ENCODE measurements at places on chromosomes 11 and 22.

GRCh38 chr11:106305458-106305857 lies 228.0 kb downstream of the AASDHPPT start:
- no peak for DNase-seq

GRCh38 chr11:20035701-20036601 lies 124.3 kb downstream of the DBX1 start:
- DNase-seq = peak; percentile 75

- DNase-seq = peak; percentile 6
These were observed 12.8 kb upstream of the HYLS1 start for GRCh38 chr11:125874556-125875124.

- DNase-seq = no peak
These were observed 1017.9 kb downstream of the TBC1D22A start for GRCh38 chr22:47780281-47780875.

GRCh38 chr11:81070948-81071347 lies 1630.1 kb upstream of the TENM4 start:
- DNase-seq = no peak

DNA sequence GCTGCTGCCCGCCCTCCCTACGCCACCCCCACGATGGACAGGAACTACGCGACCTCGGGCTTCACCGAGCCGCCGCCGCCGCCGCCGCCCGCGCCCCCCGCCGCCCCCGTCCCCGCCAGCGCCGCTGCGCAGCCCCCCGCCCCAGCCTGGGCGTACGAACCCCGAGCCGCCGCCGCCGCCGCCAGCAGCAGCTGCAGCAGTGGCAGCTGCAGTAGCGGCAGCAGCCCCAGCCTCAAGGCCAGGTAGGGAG lies 407 bp downstream of the QSER1 start:
- no peak for DNase-seq

GRCh38 chr11:57146301-57146700 lies 35.5 kb upstream of the LRRC55 start:
- DNase-seq = no peak

DNA sequence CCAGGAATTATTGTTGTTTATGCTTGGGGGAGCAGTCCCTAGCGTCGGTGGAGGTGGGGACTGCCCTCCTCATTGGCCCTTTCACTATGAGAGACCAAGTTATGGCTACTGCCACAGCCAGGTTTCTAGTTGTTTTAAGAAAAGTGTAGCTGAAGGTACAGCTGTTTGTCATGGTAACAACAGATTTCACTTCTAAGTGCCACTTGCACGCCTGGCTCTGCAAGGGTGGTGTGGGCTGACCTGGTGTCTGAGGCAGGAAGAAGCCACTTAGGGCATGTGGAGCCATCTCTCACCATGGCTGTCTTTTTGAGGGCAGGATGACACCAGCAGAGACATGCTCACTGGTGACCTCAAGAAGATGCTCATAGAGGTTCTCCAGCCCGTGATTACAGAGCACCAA lies 46.3 kb upstream of the MPEG1 start:
- no peak for DNase-seq

DNA sequence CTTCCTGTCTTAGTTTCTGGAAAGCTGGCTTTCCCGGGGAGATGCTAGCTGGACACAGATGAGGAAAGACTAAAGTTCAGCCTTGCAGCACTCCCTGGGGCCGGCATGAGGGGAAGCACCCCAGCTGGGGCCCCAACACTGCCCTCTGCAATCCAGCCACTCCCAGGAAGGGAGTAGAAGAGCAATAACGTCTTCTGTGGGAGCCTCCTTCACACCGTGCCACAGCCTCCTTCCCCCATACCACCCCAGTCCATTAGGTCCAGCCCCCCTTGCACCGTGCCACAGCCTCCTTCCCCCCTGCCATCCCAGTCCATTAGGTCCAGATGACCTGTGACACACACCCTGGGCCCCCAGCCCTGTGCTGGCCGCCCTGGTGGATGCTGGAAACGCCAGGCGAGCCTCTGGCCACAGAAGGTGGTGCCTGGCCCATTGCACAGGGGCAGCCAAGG lies 44.1 kb upstream of the PRDM11 start:
- no peak for DNase-seq

DNA sequence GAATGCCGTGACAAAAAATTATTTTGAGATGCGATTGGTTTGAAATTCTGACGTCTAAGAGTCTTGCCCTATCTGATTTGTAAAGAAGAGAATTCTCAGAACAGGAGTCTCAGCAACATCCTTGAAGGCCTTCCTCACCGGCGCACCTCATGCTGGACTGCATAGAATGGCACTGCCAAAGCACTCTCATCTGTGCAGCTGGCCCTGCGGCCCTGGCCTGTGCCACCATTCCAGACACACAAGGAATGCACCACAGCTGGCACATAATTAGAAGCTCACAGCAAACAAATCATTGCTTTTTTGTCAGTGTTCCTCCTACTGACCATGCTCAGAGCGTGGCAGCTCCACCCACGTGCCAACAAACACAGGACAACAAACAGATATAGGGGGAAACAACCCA lies 166.0 kb downstream of the KIRREL3 start:
- no peak for DNase-seq

DNA sequence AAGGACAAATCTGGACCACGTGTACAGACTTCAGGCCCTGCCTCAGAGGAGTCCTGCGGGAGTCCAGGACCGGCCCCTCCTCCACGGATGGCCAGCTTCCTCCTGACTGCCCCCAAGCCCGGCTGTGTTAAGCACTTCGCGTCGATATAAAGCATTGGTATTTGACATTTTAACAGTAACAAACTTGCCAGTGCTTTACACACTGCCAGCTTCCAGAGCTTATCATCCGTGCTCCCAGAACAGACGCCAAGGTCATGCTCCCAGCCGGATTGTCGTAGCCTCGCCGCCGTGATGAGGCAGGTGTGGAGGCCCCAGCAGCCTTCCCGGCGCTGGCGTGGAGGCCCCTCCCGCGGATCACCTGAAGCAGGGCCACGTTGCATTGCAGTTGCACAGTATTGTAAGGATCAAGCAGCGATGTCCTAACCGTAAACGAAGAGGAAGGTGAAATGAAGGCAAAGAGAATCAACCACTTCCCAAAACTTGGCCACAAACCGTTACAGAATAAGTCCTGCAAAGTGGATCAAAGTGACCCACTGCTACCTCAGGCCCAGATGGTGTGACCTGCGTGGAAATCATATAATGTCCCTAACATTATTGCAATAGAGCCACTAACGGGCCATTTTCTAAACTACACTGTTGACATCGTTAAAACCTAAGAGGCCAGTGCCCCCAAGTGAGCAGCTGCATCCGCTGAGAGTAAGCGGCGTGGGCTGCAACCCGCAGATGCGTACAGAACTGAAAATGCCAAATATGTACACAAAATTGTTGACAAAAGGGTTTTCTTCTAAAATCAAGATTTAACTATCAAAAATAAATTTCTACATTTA lies 51.6 kb downstream of the CERK start:
- DNase-seq = no peak

- DNase-seq = no peak
These were observed 73.6 kb upstream of the GNAZ start for GRCh38 chr22:22996511-22997261.

- no peak for DNase-seq
These were observed 50.3 kb downstream of the TMPRSS5 start for GRCh38 chr11:113655771-113656170.

GRCh38 chr11:76665921-76666351 lies 4.6 kb downstream of the LRRC32 start:
- DNase-seq = no peak

DNA sequence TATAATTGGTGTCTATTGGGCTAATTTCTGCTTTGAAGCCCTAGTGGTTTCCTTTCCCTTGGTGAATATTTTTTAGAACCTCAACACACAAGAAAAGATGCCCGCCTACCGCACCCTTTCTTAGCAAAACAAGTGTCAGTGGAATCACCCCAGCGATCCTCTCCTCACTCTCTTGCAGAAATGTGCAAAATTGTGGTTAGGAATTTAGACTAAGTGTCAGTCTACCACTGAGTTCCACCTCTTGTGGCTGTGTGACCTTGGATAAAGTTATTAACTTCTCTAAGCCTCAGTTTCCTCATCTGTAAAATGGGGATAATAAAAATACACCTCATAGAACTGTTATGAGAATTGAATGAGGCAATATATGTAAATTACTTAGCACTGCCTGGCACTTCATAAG lies 5.3 kb upstream of the JAML start:
- no peak for DNase-seq

DNA sequence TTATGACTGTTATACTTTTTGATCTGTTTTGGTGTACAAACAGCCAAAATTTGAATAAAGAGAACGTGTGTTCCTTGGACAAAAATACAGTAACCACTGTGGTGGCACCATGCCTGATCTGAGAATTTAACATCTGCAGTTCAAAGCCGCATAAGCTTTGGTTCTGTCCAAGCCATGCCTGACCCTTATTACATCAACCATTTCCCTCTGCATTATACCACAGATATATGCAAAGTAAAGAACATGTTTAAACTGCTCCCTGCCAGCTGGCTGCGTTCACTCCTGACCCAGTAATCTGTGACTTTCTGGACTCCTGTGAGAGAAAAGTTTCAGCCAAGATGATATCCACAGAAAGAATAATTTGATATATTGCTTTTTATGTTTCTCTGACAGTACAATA lies 890.5 kb upstream of the ANO3 start:
- no peak for DNase-seq
